ENCODE measurements at places on chromosomes 2 and 18.

GRCh38 chr18:32771169-32771751 lies 1.6 kb downstream of the KLHL14 start:
- peak; percentile 46 for DNase-seq

DNA sequence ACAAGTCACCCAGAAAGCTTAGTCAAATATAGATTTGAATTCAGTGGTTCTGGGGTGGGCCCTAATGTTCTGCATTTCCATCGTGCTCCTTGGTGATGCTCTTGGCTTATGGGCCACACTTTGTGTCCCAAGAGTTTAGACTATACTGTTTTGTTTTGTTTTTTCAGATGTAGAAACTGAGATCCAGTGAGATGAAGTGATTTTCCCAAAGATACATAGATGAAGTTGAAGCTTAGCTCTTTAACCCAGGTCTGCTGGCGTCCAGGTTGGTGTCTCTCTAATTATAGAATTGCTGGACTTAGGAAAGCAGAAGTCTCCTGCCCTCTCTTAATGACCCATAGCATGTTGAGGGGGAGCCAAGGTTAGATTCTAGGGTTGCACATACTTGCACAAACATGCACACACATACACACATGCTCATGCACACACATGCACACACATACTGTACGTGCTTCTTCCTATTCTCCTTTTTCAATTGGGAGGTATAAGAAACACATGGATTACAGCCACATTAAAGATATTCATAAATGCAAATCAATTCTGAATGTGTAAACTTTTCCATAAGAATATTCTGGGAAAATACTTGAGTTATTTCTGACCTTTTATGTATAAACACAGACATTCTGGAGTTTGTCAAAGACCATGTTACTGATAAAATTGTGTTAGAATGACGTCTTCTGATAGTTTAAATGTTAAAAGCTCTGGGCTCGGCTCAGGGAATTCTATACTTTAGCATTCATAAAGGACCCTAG lies 41.3 kb upstream of the IL1R1 start:
- no peak for DNase-seq

GRCh38 chr2:190657474-190658255 lies 8.8 kb downstream of the NAB1 start:
- DNase-seq: no peak

DNA sequence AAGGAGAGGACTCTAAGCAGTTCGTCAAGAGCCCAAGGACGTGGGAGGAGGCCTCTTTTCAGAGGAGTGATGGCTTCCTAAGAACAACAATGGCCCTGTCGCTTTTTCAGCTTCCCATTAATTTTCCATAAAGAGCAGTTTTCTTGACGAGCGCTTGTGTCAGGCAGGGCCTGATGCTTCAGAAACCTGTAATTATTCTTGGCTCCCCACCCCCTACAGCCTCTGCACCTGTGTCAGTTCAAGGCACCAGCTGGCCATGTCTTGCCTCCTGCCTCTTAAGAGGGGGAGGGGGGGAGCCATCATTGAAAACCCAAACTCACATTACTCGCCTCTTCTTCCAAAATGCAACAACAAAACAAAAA lies 32.3 kb downstream of the KLF7 start:
- no peak for DNase-seq

DNA sequence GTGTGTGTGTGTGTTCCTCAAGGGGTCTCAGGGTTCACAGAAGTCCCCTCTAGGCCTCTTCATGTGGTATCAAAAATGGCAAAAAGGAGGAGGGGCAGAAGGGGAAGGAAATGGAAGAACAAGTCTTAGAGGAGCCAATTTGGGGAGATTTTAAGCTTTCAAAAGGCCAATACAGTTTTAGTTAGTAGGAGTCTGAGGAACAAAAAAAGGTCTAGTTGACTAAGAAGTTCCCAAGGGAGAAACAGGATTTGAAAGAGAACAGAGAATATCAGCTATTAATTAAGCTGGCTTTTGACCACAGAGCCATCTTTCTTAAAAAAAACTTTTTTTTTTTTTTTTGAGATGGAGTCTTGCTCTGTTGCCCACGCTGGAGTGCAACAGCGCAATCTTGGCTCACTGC lies 7.1 kb downstream of the RNF125 start:
- DNase-seq: no peak

DNA sequence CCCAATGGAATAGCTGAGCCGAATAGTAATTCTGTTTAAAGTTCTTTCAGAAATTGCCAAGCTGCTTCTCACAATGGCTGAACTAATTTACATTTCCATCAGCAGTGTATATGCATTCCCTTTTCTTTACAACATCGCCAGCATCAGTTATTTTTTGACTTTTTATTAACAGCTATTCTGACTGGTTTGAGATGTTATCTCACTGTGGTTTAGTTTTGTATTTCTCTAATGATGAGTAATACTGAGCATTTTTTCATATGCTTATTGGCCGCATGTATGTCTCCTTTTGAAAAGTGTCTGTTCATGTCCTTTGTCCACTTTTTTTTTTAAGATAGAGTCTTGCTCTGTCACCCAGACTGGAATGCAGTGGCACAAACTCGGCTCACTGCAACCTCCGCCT lies 100.7 kb downstream of the C2orf74 start:
- no peak for DNase-seq

GRCh38 chr2:172496160-172496608 lies 59.7 kb upstream of the PDK1 start:
- DNase-seq: no peak

- no peak for DNase-seq
Observed at GRCh38 chr2:71498261-71498701, 44.9 kb downstream of the DYSF start.

DNA sequence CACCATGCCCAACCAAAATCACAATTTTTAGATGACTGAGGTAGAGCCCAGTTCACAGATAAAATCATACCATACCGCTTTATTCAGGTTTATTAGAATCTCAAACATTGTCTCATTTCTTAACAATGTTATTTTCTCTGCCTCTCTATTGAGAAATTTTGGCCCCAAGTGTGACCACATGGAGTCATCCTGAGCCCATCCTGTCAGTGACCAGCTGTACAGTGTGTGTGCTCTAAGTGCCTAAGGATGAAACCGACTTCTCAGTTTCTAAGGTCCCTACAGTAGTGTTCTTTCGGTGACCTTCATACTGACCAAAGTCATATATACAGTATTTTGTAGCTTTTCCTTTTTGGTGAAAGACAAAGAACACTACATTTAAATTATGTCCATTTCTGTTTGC lies 123.7 kb upstream of the MSTN start:
- no peak for DNase-seq

DNA sequence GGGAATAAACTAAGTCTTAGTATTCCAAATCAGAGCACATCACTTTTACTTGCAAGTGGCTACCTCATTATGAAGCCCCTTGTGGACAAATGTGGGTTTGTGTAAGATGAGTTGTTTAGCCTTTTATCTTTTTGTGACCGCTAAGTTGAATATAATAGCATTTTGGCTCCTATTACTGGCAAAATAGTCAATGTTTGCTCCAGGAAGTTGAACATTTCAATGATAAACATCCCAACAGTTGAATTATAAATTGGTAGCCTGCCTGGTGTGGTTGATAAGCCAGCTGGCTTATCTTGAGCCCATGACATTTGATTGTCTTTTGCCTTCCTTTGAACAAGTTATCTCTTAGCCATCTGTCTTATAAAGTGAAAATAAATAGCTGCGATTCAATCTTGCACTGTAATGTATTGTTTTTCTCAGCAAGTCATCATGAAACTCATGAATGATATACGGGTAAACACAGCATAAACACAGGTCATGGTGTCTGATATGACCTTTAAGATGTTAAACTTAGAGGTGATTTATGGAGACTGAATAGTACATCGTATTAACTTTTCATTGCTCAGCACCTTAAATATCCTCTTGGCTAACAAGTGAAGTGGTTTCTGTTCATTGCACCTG lies 338.4 kb downstream of the SOCS6 start:
- DNase-seq: no peak

GRCh38 chr2:134181219-134181618 lies 72.7 kb upstream of the MGAT5 start:
- DNase-seq: no peak

DNA sequence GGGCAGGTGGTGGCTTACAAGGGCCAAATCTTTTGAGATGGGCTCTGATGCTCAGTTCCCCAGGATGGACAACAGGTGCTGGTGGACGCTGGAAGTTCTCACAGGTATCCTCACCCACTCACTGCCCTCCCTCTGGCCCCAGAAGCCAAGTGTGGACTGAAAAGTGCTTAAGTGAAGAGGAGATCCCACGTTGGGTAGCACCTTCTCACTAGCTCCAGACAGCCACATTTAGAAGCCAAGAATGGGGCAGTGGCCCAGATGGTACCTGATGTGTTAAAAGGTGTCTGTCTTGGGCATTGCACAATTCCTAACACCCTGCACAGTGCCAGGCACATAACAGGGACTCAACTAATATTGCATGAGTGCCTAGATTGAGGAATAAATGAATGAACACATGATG lies 115.3 kb upstream of the TEX51 start:
- no peak for DNase-seq

- no peak for DNase-seq
Observed at GRCh38 chr2:183219888-183220287, 95.6 kb downstream of the NUP35 start.

- no peak for DNase-seq
Observed at GRCh38 chr2:240392084-240392947, 43.1 kb upstream of the GPC1 start.

DNA sequence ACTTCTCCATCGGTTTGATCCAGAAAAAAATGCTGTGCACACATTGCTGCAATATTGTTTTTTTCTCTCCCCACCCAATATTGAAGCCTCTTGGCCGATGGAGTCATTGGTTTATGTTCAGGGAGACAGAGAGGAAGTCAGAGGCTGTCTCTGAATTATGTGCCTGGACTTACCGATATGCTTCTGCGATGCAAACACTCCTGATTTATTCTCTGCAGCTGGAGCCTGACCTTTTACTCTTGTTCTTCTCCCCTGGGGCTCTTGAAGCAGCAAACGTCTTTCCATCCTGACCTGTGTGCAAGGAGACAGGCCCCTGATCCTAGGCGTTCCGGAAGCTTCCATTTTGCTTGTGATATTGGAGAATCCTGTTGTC lies 99.6 kb downstream of the PTGR3 start:
- no peak for DNase-seq

DNA sequence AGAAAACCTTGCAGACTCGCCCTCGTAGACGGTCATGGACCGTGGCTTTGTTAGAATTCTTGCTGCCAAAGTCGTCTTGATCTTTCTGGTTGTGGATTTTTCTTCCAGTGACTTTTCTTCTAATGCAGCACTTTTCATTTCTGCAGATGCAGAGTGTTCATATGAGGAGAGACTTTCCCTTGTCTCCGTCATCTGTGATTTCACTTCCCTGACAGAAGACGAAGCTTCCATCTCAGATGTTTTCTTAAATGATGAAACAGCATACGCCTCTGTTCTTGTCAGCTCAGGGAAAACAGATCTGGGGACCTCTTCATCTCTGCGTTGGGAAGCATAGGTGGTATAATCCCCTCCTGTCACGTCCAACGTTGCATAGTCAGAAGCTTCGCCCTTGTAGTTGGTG lies 50.9 kb downstream of the PLEKHA3 start:
- DNase-seq: no peak

DNA sequence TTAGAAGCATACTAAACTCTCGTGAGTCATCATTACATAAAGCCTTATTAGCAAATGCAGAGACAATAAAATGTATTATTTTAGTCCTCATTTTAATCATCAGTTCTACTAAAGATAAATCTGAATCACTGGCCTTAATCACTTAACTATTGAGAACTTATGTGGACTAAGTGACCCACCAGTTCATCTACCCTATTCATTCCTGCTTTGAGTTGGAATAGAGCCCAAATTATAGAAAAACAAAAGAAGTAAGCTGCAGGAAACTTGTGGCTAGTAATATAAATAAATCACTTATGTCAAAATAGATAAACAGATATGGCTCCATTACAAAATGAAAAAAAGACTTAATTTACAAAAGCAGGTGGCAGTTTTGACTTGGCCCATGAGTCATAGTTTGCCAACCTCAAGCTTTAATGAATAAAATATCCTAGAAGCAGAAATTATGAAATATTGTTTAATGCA lies 851.8 kb upstream of the CRIM1 start:
- DNase-seq: no peak

DNA sequence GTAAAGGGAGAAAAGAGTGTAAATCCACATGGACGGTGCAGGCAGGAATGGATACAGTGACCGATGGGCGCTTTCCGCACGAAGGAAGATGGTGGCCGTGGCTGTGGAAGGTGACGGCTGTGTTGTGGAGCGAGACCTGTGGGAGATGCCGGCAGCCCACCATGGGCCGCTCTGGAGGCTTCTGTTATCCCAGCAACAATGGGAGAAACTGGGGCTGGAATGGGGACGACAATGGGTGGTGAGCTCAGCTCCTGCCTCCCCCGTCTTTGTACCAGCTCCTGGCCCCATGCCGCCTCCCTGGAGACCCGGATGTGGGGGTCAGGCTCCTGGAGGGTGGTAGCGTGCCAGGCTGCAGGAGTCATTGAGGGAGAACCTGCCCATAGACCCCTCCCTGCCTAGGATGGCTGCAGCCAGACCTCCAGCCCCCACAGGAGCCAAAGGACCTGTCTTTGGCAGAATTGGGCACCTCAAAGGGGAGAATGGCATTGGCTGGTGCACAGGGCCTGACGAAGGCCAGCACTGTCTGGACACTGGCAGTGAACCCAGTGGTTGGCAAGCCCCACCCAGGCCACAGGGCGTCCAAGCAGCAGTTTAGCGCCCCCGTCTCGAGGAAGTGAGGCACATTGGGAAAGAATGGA lies 72.6 kb downstream of the SLC66A2 start:
- DNase-seq: no peak

DNA sequence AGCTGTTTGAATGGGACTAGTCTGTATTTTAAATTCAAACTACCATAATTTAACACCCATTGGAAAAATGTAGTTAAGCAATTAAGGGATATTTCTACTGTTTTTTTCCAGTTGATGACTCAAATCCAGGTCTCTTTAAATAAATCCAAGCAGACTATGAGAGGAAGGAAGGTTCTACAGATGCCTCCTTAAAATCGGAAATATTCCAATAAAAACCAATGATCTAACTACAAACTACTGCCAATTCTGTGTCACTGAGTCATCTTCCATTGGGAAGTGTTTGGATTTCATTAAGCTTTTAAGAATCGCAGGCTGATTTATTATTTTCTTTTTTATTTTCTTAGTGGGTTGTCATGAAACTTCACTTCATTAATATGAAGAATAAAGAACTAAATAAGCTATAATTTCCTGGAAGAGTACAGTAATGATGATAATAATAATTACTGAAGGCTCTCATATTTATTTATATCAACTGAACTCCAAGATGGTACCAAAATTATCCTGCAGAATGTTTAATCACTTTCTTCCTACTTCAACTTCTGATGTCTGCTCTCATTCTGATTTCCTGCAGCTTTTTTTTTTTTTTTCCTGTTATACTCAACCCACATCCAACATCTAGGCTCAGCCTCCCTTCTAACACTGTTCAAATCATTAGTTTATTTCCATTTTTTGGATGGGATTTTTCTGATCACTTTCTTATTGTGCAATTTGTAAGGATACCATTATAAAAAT lies 166.3 kb upstream of the FN1 start:
- DNase-seq: no peak

GRCh38 chr2:240355001-240355891 lies 80.2 kb upstream of the GPC1 start:
- no peak for DNase-seq

- DNase-seq: no peak
Observed at GRCh38 chr2:164061129-164061746, 325.4 kb upstream of the FIGN start.
